Karpas-422 (cell line): ENCODE measurements at places on chromosomes 3 and 15. TPM values are rescaled to one million over a fixed set of nuclear protein-coding genes. Genes with fewer than 3 reads are reported as not detected.
A peak's percentile ranks its signal among the peaks of the same experiment; 100 is the strongest.

DNA sequence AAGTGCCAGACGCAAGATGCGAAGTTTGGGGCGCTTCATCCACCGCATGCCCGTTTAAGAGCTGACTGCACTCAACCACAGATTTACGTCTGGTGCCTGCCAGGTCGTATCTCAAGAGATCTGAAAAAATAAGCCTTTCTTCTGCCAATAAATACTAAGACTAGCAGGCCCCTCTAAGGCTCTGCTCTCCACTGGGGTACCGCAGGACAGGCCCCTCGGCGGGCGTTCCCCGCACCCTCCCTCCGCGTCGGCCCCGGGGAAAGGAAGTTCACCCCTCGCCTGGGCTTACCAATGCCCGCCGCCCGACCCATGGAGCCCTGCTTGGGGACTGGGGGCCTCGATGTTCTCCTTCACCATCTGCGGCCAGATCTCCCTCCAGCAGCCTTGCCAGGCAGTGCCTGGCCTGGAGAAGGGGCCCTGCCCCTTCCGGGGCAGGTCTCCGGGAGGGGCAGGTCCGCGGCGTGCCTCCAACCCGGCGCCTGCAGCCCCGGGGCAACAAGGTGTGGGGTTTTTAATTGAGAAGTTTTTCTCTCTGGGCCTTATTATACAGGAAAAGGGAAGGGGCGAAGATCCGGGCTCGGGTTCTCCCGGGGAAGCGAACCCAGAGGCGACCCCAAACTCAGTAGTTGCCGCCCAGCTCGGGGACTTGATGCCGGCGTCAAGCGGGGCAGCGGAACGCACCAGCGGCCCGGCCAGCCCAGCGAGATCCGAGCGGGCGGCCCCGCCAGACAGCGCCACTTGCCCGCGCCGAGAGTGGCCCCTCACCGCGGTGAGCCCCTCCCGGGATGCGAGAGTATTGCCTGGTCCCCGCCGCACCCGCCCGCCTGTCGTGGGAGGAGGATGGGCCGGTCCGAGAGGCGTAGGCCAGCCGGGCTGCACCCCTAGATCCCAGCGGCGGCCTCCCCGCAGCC lies 735 bp downstream of the GOLGA8B start:
- peak; percentile 79 for DNase-seq
- H3K4me1 ChIP-seq, result peaks cover 18% of the 10 kb centered on the region
- H3K27ac ChIP-seq, result 0 out of 2 replicates have a peak overlapping the region, but pooled peaks have one; percentile 11
- H3K4me3 ChIP-seq, result peak overlapping the region; percentile 97
- H3K27me3 ChIP-seq, result no peaks in the 10 kb centered on the region
- no peaks in the 10 kb centered on the region for H3K36me3 ChIP-seq

GRCh38 chr15:77831986-77832385 lies 199.3 kb upstream of the LINGO1 start:
- H3K36me3 ChIP-seq, result no peaks in the 10 kb centered on the region
- no peaks in the 10 kb centered on the region for H3K4me1 ChIP-seq
- H3K27ac ChIP-seq, result no peak overlapping the region

HYAL3 gene
- 9.3 and 17.2 TPM in 2 replicates for total RNA-seq

CHL1 gene
- 9.9 and 23.3 TPM in 2 replicates for total RNA-seq

FANCD2OS gene
- not detected in 2 replicates for total RNA-seq

TP63 gene
- not detected in 2 replicates for total RNA-seq

AGBL1 gene
- total RNA-seq, result not detected in 2 replicates

DNA sequence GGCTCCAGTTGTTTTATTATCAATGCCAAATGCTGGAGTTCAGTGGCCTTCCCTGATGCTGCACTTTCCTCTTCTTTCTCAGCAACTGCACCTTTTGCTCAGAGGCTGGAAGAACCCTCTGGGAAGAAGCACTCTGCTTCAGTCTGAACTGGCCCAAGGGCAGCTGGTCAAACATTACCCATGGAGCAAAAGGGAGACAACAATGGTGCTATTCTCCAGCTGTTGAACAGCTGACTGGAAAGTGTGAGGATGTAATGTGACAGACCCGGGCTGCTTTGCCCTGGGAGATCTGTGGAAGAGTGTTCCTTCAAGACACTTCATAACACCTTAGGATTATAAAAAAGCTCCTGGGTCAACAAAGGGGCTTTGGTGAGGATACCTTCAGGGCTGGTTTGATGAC lies 84.9 kb downstream of the EPHB1 start:
- H3K27ac ChIP-seq, result no peak overlapping the region
- no peak overlapping the region for H3K4me3 ChIP-seq
- no peaks in the 10 kb centered on the region for H3K36me3 ChIP-seq
- H3K4me1 ChIP-seq, result no peaks in the 10 kb centered on the region
- no peak for DNase-seq
- H3K27me3 ChIP-seq, result no peaks in the 10 kb centered on the region

RTP1 gene
- 1.2 TPM in 1 of 2 replicates, not detected in the other for total RNA-seq

DNA sequence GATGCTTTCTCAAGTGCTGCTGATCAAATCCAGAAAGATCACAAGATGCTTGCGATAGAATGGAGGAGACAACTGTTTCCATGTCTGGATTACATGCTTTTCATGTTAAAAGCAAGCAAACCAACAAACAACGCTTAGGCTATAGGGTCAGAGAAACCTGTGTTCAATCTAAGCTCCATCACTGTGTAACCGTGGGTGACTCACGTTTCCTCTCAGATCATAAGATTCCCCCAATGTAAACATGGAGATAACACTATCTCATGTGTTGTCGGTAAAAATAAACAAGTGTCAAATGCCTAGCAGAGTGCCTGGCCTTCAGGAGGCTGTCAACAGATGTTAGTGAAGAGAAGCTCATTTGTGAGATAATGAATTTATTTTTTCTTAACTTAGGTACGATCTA lies 907.8 kb downstream of the NTRK3 start:
- no peak overlapping the region for H3K4me3 ChIP-seq
- H3K36me3 ChIP-seq, result no peaks in the 10 kb centered on the region
- H3K27me3 ChIP-seq, result no peaks in the 10 kb centered on the region
- no peaks in the 10 kb centered on the region for H3K4me1 ChIP-seq
- no peak overlapping the region for H3K27ac ChIP-seq
- DNase-seq, result no peak
